ENCODE measurements at places on chromosomes 2 and 18.

DNA sequence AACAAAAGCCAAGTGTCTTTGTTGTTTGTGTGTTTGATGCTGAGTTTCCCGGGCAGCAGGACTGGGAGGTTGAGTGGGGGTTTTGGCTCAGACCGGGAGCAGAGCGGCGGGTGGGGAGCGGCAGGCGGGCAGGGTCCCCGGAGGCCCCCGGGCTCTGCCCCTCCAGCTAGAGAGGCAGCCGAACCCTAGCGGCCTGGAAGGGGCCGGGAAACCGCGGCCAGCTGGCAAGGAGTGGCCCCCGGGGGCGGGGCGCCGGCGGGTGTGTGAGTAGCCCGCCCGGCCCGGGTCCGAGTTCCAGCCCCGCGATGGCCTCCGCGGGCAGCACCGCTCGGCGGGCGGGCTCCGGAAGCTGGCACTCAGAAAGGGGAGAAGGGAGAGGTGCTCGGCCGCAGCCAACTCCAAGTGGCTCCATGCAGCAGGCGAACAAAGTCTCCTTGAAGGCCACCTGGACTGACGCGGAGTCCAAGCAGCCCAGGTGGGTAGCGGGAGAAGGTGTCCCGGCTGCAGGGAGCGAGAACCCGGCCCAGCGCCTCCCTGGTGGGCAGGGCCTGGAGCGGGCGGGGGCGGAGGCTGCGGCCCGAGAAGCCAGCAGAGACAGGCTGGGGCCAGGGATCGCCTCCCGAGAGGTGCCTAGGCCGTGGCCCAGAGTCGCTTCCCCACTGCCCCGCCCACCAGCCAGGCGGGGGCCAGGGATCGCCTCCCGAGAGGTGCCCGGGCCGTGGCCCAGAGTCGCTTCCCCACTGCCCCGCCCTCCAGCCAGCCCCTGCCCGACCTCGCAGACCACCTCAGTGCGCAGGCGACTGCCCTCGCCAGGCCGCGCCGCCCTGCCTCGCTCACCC is at the start of gene ANKRD53:
TSS of gene ANKRD53 (plus strand) at position 290 of the 839 bp plus-strand sequence. CDS start at position 306, 16 bp downstream.
- DNase-seq: no peak

DNA sequence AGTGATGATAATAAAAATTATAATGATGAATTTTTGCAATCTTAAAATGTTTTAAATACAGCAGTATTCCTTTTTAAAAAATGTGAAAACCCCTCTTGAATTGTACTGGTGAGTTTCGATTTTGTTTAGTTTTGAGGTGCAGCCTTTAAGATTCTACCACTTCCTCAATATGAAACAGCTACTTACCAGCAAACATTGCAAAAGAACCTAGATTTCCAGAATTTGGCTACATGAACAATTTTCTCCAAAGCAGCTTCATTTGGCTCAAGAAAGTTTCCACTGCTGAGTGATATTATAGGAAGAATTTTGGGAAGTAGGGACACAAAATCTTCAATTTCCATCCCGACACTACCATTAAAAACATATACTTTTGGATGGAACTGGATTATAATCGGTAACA is 12.0 kb downstream of the TCF4 start:
- DNase-seq: no peak

DNA sequence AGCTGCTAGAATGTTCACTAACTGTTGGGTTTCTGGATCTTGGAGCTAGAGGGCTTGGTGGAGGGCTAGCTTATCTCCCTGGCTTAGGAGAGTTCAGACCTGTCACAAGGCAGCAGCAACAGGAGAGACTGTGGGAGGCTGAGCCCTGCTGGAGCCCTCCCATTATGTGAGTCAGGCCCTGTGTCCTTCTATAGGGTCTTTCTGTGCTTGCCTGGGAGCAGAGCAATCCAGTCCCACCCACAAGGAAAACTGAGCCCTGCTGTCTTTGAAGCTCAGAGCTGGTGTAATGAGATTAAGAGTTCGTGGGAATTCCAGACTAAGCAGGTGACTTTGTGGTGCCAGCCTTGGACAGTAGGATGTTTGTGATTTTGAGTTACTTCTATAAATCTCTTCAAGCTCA is 249.0 kb downstream of the TTC32 start:
- DNase-seq: no peak

DNA sequence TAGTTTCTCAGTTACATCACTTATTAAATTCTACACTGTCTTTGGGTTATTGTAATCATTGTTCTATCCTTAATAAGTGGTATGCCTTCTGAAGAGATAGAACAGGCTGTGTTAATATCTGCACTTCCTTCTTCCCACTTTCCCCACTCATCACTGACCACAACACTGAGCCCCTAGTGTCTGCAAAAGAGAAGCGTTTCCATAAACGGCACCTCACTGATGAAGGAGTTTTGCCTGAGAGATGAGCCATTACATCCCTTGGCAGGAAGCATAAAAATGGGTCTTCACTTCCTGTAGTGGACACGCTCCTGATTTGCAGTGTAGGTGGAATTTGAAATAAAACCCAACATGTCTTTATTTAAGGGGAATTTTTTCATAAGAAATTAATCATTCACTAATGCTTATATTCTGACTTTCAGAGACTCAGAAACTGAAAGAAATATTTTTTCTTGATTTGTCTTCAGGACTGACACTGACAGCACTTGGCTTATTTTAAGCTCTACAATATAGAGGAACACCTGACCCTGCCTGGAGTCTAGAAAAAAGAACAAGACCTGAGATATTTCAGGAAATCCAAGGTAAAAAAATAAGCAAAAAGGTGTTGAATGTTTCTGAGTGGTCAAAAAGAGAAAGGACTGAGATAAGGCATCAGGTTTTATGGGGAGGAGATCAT is 275.3 kb downstream of the RAD51AP2 start:
- DNase-seq: no peak

DNA sequence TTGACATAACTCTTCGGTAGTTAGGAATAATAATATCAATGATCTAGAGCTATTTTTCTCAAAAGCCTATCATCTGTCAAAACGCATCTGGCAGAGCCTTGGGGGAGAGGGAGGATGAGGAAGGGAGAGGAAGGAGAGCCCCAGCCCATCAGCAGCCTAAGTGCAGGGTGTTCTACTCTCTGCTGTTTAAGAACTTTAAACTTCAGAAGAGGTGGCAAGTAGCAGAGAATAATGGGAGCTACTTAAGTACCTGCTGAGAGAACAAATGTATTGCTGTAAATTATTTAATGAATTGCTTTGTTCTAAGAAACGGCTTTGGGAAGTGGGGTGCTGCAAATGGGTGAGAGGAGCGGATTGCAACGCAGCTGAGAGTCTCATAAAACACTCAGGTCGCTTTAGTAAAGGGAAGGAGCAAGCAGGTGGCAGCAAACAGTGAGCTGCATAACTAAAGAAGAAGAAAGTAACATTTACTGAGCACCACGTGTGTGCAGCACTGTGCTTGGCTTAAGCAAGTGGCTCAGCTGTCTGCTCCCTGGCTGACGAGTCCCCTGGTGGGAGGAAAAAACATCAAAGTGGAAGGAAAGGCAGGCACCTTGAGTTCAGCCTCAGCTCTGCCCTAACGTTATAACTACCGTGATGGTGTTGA is 26.3 kb upstream of the SH3RF3 start:
- DNase-seq: no peak

DNA sequence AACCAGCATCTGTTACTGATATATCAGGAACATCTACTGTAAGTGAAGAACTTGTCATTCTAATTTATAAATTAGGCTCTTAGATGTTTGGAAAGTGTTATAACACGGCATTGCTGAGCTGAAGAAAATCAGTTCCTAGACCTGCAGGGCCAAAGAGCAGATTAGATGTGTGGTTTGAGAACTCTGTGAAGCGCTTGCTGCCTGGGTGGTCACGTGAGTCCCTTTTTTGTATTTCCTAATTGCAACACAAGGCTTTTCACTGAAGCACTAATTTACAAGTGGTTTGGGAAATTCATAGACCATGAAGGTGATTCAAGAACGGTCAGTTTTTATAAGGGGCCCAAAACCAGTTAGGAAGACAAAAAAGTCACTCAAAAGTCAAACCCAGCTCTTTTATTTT is 106.9 kb upstream of the SP3 start:
- DNase-seq: no peak

- no peak for DNase-seq
Measured at GRCh38 chr2:105070010-105070865, 32.4 kb downstream of the MRPS9 start.

DNA sequence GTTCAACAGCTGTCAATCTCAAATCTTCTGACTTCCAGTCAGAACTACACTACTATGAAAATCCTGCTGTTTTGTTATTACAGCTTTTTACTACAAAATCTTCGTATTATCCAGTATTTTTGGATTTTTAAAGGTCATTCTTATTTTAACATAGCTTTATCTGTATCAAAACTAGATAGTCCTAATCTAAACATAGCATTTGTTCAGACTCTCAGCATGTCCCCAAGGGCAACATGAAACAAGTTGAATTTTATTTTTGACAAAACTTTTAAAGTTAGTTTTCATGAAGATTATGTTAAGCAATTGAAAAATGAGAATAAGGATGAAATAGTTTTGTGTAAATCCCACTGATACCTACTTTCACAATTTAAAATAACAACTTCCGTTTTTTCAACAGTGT is 48.1 kb downstream of the PDE1A start:
- no peak for DNase-seq

- no peak for DNase-seq
Measured at GRCh38 chr2:196712867-196713266, 73.4 kb downstream of the CCDC150 start.

- DNase-seq: peak; percentile 43
Measured at GRCh38 chr2:147456779-147457178, 388.1 kb upstream of the ACVR2A start.

DNA sequence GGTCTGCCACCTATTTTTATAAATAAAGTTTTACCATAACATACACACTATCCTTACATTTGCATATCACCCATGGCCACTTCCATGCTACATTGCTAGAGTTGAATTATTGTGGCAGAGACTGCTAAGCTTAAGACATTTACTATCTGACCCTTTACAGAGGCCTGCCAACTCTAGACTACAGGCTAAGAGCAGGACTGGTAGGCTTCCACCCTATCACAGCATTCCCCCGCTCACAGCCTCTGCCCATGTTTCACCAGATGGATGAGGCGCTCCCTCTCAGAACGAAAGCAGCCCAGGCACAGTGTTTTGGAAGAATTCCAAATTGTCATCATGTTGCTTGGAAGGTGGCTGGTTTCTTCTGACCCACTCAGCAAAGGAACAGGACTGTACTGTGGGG is 91.7 kb upstream of the SLC35G4 start:
- DNase-seq: no peak

- DNase-seq: no peak
Measured at GRCh38 chr2:177484180-177484795, 91.7 kb downstream of the AGPS start.

DNA sequence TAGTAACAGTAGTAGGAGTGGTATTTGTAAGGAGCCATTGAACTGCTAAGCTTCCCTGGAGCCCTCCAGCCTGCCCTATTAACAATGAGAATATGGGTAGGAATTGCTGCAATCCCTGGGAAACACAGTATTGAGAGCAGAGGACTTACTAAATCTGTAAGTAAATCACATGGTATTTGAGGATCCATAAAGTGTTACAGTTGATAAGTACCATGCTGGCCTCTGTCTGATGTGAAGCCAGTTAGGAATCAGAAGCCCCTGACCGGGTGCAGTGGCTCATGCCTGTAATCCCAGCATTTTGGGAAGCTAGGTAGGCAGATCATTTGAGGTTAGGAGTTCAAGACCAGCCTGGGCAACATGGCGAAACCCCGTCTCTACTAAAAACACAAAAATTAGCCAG is 224.6 kb downstream of the C1D start:
- DNase-seq: no peak

DNA sequence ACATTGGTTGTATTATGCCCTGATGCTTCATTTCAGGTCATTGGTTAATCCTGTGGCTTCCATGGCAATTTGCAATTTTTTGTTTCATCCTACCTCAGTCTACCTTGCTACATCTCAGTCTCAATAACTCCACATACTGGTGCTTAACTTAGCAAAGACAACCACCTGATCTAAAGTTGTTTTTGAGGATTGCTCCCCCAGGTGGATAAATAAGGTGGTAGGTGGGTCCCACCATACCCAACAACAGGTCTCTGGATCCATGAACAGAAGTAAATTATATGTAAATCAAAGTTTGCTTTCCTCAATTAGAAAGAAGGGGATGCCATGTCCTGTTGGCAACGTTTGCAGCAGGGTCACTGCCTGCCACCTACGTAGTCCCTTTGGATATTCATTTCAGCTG is 7.0 kb downstream of the XIRP2 start:
- DNase-seq: no peak

DNA sequence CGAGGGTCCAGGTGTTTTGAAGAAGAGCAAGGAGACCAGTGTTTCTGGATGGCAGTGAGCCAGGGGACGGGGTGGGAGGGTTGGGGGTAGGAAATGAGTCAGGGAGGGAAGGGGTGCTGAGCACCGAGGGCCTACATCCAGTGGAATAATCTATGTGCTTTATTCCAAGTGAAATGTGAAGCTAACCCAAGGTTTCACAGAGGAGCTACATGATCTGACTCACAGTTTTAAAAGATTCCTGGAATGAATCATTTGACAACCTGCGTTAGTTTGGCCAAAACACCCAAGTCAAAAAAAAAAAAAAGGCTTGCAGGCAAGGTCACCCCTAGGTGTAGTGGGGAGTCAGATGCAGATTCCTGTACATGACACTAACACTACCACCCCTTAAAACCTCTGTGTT is 419.7 kb upstream of the MEX3C start:
- no peak for DNase-seq

DNA sequence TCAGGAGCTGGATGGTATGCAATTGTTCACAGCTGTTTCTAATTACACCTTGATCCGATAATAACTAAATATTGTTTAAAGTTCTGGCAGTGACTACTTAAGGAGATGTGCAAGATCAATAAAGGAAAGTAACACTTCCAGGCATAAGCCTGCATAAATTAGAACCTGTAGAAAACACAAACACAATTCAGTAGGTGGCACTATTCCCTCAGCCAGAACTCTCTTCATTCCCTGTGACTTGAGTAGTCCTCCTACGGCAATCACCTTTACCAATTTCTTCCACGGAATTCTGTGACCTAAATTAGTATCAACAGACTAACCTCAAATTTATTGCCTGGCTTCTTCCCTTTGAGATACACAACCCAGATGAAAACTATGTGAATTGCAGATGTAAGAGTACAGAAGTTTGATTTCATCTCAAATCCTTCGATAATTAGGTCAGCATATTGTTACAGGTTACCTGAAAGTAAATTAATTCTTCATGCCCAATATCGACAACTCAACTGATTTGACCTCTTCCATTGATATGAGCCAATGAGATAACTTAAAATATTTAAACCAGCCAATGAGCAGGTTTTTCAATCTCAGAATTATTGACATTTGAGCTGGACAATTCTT is 137.8 kb downstream of the PID1 start:
- peak; percentile 1 for DNase-seq

- no peak for DNase-seq
Measured at GRCh38 chr2:23211987-23212583, 172.9 kb upstream of the KLHL29 start.

- DNase-seq: no peak
Measured at GRCh38 chr18:21833604-21834298, 93.2 kb downstream of the MIB1 start.

- no peak for DNase-seq
Measured at GRCh38 chr18:10892786-10893185, 256.6 kb downstream of the PIEZO2 start.
